Bronchial smooth muscle cell (primary cell): ENCODE measurements at places on chromosomes 12 and 14. TPM values are rescaled to one million over a fixed set of nuclear protein-coding genes. Genes with fewer than 3 reads are reported as not detected.

Gene RBP5
- total RNA-seq = 0.09 TPM in 1 of 2 replicates, not detected in the other

Gene RASSF8
- 48.7 and 71.1 TPM in 2 replicates for total RNA-seq

Gene PIWIL1
- total RNA-seq = not detected in 2 replicates

Gene SLC17A8
- 0.16 TPM in 1 of 2 replicates, not detected in the other for total RNA-seq

Gene NUBPL
- 6.0 and 9.1 TPM in 2 replicates for total RNA-seq

Gene CPM
- total RNA-seq = 26.4 and 48.7 TPM in 2 replicates

Gene TCL1A
- total RNA-seq = not detected in 2 replicates

Gene MGP
- total RNA-seq = 3.9 and 6.7 TPM in 2 replicates

Gene HOXC5
- 0.16 and 0.17 TPM in 2 replicates for total RNA-seq

Gene DHH
- total RNA-seq = 0.17 TPM in 1 of 2 replicates, not detected in the other

Gene NFKBIA
- total RNA-seq = 69.7 and 101 TPM in 2 replicates

Gene AQP2
- total RNA-seq = not detected in 2 replicates

Gene ENDOU
- 0.09 and 0.16 TPM in 2 replicates for total RNA-seq

Gene KRT72
- total RNA-seq = not detected in 2 replicates

Gene FITM1
- 0.16 TPM in 1 of 2 replicates, not detected in the other for total RNA-seq

Gene SNRPF
- 22.5 and 27.3 TPM in 2 replicates for total RNA-seq

Gene IL26
- total RNA-seq = not detected in 2 replicates

Gene WNT5B
- 28.5 and 34.2 TPM in 2 replicates for total RNA-seq

Gene CCDC197
- not detected in 2 replicates for total RNA-seq

Gene ZDHHC22
- total RNA-seq = not detected in 2 replicates

Gene RAD51AP1
- 0.43 and 1.6 TPM in 2 replicates for total RNA-seq

Gene RAN
- total RNA-seq = 496 and 952 TPM in 2 replicates

Gene SLC39A5
- total RNA-seq = 0.26 and 0.47 TPM in 2 replicates

Gene CFAP251
- 1.4 and 3.3 TPM in 2 replicates for total RNA-seq

Gene HSPA2
- 1.8 and 2.5 TPM in 2 replicates for total RNA-seq

Gene TC2N
- 0.32 TPM in 1 of 2 replicates, not detected in the other for total RNA-seq

Gene ATG101
- 73.6 and 95.7 TPM in 2 replicates for total RNA-seq

Gene ACSS3
- total RNA-seq = 12.2 and 16.2 TPM in 2 replicates

Gene SLC25A47
- total RNA-seq = not detected in 2 replicates

Gene SERPINA3
- total RNA-seq = 0.32 and 8.7 TPM in 2 replicates

Gene PROX2
- not detected in 2 replicates for total RNA-seq

Gene PTPRB
- total RNA-seq = under 0.01 and 0.09 TPM in 2 replicates

Gene MIP
- total RNA-seq = not detected in 2 replicates

Gene RPL10L
- not detected in 2 replicates for total RNA-seq

Gene GON7
- total RNA-seq = 15.4 and 17.0 TPM in 2 replicates

Gene LIN52
- total RNA-seq = 4.9 and 5.0 TPM in 2 replicates

Gene PLEK2
- 2.6 and 6.5 TPM in 2 replicates for total RNA-seq

Gene ARHGAP5
- total RNA-seq = 34.9 and 43.2 TPM in 2 replicates

Gene KRT7
- total RNA-seq = 2.7 and 4.7 TPM in 2 replicates

Gene C14orf180
- total RNA-seq = not detected in 2 replicates

Gene FGF23
- under 0.01 TPM in 1 of 2 replicates, not detected in the other for total RNA-seq

Gene OLR1
- 0.16 TPM in 1 of 2 replicates, not detected in the other for total RNA-seq

Gene SAMD4A
- total RNA-seq = 15.4 and 16.2 TPM in 2 replicates

Gene ASCL1
- not detected in 2 replicates for total RNA-seq

Gene SELPLG
- 0.63 and 1.5 TPM in 2 replicates for total RNA-seq

Gene CCND2
- total RNA-seq = 14.9 and 37.0 TPM in 2 replicates

Gene SLC6A15
- total RNA-seq = 7.1 and 53.1 TPM in 2 replicates

Gene RD3L
- total RNA-seq = not detected in 2 replicates

Gene RGS6
- not detected in 2 replicates for total RNA-seq

Gene OR6C4
- total RNA-seq = not detected in 2 replicates

Gene EXOC3L4
- 0.32 and 1.3 TPM in 2 replicates for total RNA-seq

Gene KLHDC1
- 6.5 and 9.0 TPM in 2 replicates for total RNA-seq

Gene SLCO1B1
- total RNA-seq = not detected in 2 replicates

Gene MMP19
- total RNA-seq = 6.0 and 6.1 TPM in 2 replicates

Gene CCDC88C
- under 0.01 and 0.09 TPM in 2 replicates for total RNA-seq

Gene SDR9C7
- not detected in 2 replicates for total RNA-seq
